ENCODE measurements at places on chromosomes 12 and 14. TPM values are rescaled to one million over a fixed set of nuclear protein-coding genes. Genes with fewer than 3 reads are reported as not detected.

GRCh38 chr12:119302451-119303080, 32.0 kb upstream of the CCDC60 start:
- H3K4me1 ChIP-seq = no peaks in the 10 kb centered on the region
- H3K4me3 ChIP-seq = no peak overlapping the region
- no peaks in the 10 kb centered on the region for H3K27me3 ChIP-seq
- H3K36me3 ChIP-seq = no peaks in the 10 kb centered on the region

DNA sequence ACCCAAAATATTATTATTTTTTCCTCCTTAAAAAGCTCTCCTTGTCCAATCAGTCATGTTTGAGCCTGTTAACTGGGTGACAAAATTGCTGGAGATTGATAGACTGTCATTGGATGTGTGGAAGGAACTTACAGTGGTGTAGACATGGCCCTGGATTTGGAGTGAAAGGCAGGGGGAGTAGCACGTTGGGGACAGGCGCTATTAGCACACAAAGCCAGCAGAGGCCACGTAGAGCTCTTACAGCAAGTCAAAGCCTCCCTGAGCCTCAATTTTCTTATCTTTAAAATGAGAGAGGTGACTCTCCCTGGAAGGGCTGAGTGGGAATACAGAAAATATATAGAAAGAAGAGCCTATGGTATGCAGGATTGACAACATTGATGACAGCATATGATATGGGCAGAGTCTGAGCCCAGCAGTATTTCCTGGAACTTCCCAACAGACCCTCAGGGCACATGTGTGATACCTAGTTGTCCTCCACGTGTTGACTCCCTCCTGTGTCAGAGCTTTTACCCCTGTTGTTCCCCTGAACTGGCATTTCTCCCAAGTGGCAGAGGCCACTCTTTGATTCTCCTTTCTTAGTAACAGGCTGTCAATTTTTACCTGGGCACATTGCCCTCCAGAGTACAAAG, 504.9 kb downstream of the VRK1 start:
- H3K27me3 ChIP-seq = no peaks in the 10 kb centered on the region
- no peaks in the 10 kb centered on the region for H3K36me3 ChIP-seq
- DNase-seq = no peak
- H3K4me3 ChIP-seq = no peak overlapping the region
- no peak overlapping the region for H3K27ac ChIP-seq
- H3K4me1 ChIP-seq = no peaks in the 10 kb centered on the region

The SLC7A7 gene
- 6.4 TPM for total RNA-seq

- no peaks in the 10 kb centered on the region for H3K36me3 ChIP-seq
- peaks cover 5% of the 10 kb centered on the region for H3K27me3 ChIP-seq
- H3K4me1 ChIP-seq = no peaks in the 10 kb centered on the region
- H3K27ac ChIP-seq = no peak overlapping the region
- H3K4me3 ChIP-seq = no peak overlapping the region
- DNase-seq = no peak
Measured at GRCh38 chr12:102959391-102959790, 1.9 kb downstream of the ASCL1 start.

All from right lobe of liver (tissue), 6 donors.